ENCODE measurements at places on chromosomes 7 and 10.

GRCh38 chr7:53350241-53350640, 314.8 kb downstream of the POM121L12 start:
- DNase-seq: no peak

- peak; percentile 69 for DNase-seq
These were observed 91.0 kb upstream of the KMT2E start for GRCh38 chr7:104923010-104923421.

DNA sequence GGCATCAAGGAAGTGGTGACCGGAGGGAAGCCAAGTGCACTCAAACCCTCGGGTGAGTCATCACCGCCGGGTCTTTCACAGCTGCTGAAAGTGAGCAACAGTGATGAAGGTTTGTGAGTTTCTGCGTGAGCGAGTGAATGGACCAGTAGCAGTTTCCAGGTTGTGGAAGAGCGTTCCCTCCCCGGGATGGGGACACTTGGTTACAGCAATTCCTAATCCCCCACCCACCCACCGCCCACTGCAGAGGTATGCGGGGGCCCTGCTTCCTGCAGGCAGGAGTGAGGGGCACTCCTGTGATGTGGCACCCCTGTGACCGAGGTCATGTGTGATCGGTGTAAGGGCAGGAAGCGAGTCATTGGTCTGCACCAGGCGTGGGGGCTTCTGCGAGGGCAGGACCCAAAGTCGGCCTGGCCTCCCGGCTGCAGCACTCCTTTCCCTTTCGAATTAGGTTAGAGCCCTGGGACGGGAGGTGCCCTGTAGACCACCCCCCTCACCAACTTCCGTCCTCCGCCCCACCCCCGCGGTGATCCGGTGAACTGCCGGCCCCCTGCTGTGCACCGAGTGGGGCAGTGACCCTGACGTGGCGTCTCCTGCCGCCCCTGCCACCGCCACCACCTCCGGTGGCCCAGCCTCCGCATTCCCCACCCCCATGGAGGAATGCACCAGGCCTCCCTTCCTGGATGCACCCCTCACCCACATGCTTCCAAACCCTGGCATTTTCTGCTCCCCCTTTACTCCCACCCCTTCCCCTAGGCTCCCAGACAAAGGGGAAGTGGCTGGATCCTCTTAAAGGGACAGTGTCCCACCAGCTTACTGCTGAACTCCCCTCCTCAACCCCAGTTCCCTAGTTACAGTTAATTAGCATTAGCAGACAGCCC, 10.9 kb downstream of the LIMK1 start:
- DNase-seq: peak; percentile 72

- DNase-seq: no peak
These were observed 2.7 kb downstream of the LRRC20 start for GRCh38 chr10:70379581-70380176.

DNA sequence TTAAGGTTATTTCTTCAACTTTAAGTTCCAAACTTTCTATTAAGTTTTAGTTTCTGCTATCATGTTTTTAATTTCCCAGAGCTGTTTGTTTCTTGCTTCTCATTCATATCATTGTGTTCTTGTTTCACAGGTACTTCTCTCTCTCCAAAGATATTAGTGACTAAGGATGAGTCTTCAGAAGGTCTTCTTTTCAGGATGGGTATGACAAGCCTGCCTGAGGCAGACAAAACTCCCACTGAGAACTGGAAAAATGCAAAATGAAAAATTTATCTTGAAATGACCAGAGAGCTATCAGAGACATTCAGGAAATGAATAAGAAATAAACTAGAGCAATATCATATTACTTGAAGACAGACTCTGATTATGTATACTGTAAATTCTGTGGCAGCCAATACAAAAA, 110.8 kb upstream of the EGFR start:
- DNase-seq: no peak
